ENCODE measurements at places on chromosomes 12 and 14.

GRCh38 chr14:23604675-23605170, 26.1 kb upstream of the JPH4 start:
- DNase-seq: no peak

GRCh38 chr12:34097213-34097612, 74.9 kb downstream of the ALG10 start:
- no peak for DNase-seq

DNA sequence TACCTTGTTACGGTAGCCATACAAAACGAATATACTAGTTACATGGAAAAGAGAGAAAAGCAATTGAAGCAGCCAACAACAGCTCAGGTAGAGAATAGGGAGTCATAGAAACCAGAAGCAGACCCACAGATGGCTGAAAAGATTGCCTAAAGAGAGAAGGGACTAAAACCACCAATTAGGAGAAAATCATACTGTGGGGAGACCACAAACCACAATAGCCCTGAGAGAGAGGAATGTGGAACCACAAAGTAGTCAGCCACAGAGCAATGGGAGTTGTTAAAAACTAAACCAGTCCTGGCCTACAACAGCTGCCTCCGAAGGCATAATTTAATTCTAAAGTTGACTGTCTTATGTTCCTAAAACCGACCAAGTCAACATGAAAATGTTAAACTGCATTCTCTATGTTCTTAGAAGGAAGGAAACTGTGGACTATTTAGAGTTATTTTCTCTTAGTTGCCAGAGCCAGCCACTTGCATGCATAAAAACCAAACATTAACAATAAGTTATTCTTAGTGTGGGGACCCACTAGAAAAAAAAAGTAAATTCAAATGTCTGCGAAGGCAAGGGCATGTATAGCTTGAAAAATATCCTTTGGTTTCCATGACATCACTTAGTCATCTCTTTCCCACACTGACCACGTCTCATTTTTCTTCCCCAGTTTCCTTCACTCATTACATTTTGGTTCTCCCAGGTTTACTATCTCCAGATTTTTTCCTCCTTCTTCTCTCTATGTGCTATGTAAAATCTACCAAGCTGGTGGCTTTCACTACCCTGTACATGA, 398.1 kb downstream of the NOVA1 start:
- DNase-seq: no peak

GRCh38 chr12:87661786-87662377, 367.3 kb downstream of the C12orf50 start:
- no peak for DNase-seq

DNA sequence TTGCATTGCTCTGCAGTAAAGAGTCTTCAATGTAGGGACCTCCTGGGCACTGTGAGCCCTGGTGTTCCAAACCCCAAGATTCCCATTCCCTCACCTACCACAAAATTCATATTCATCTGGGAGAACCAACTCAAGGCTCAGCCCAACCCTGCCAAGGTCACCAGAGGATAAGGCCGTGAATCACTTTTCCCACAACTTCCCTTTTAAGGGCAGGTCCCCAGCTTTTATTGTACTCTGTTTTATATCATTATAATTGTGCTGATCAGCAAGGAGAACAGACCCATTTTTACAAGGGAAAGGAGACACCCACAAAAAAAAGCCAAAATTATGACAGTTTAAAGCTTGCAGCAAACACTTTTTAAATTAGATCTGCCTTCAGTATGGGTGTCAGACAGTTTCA, 363.0 kb upstream of the FKBP4 start:
- DNase-seq: no peak

DNA sequence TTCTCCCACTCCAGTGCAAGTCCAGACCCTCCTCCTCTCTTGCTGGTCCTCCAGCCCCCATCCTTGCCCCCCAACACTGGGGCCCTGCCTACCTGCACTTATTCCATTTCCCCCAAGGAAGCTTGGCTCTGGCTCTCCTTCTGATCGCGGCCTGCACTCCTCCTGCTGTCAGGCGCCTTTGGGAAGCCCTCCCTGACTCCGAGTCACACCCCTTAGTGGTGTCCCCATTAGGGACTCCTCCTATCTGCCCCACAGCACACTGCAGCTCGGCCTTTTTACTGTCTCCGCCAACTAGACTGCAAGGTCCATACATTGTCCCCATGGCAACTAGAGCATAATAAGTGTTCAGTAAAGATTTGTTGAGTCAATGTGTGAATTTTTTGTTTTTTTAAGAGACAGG, 32.9 kb downstream of the FIGNL2 start:
- DNase-seq: no peak

DNA sequence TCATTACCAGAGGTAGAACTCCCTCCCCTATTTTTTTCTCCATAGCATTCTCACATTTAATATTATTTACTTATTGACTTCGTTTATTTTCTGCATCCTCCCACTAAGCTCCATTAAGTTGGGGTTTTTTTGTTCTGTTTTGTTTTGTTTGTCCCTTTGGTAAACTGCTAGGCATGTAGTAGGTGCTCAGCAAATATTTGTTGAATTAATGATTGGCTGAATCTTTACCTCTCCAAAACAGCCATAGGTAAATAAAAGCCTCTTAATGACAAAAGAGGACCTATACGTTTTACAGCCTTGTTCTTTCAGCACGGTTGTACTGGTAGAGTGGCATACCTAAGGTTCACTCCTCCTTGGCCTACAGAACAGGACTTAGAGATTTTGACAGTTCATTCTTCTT, 52.0 kb downstream of the PRORP start:
- no peak for DNase-seq

- no peak for DNase-seq
These were observed 1.2 kb upstream of the MAPKAPK5 start for GRCh38 chr12:111840807-111841206.

DNA sequence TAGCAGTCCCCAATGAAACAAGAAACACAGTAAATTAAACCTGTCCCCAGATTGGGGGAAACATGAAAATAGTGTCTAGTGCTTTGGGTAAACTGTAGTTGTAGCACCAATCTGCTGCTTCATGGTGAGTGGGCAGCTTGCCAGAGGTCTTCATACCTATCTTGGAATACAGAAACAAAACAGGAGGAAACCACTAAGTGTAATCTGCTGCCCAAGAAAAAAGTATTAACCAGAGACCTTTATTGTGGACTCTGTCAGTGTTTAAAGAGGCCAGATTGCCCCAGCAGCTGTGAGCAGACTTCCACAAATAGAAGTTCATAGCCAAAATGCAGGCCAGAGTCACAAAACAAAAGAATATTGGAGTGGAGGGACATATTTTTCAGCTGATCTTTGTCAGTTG, 2.3 kb downstream of the ISCU start:
- no peak for DNase-seq

DNA sequence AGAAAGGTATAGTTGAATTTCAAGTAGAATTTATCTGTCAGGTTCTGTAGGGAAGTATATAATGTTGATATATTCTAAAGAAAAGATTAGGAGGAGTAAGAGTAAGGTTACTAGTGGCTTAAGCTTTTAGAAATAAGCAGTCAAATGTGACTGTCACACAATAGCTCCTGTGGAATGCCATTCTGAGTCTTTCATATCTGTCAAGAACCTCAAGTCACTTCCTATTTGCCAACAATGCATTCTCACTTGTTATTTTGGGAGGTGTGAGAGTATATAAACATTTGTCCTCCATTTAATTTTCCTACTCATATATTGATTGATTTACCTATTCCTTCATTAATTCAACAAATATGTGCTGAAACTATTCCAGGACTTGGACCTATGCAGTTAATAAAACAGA, 11.7 kb downstream of the CLEC9A start:
- no peak for DNase-seq

DNA sequence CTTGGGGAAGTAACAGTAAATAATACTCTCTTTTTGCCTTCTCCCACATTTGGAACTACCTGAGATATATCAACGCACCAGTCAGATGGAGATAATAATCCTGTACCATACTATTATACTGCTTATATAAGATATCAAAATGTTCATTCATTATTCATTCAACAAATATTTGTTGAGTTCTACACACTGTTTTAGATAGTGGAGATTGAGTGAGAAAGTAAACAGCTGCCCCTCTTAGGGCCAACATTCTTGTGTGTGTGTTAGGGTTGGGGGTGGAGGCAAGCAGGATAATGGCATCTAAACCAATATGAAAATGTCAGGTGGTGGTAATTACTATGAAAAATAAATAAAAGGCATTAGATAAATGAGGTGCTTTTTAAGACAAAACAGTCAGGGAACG, 14.0 kb downstream of the MIS18BP1 start:
- DNase-seq: no peak

DNA sequence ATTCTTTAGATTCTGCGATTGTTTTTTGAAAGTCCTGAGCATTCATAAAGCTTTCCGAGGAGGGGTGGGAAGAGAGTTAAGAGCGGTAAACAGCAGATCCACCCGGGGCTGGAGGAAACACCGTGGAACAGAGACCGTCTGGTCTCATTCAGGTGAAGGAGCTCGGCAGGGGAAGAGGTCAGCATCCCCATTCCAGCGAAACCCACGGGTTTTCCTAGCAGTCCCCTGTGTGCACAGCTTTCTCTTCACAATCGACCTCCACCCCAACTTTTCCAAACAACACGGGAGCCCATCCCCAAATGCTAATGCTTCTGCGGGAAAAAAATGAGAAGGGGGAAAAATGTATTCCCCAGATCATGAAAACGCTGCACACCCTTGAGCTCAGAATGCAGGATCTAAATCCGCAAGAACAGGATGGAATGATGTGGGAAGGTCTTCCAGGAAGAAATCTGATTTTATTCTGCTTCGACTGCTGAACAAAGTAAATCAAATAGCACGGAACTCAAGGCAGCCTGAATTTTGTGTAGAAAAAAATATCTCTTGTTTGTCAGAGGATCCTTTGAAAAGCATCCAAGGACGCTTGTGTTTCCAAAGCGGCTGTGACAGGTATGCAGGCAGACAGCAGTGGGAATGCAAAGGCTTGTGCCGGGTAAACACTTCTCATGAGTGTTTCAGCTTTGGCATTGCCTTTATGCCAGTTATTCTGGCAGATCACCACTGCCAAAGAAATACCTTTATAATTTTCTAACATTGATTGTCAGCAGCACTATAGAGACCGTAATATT, 128.8 kb downstream of the NDUFA12 start:
- DNase-seq: no peak

DNA sequence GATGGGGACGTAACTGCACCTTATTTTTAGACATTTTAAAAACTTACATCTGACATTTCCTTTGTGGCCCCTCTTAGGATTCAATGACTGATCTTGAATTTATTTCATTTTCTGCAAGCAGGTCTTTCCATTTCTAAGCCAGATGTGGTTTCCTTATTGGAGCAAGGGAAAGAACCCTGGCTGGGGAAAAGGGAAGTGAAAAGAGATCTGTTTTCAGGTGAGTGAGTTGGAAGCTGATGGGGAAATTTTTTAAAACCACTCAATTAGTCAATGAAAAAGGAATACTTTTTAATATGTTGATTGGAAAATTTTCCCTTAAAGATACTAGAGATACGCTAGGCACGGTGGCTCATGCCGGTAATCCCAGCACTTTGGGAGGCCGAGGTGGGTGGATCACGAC, 2.6 kb downstream of the ZNF140 start:
- DNase-seq: no peak

DNA sequence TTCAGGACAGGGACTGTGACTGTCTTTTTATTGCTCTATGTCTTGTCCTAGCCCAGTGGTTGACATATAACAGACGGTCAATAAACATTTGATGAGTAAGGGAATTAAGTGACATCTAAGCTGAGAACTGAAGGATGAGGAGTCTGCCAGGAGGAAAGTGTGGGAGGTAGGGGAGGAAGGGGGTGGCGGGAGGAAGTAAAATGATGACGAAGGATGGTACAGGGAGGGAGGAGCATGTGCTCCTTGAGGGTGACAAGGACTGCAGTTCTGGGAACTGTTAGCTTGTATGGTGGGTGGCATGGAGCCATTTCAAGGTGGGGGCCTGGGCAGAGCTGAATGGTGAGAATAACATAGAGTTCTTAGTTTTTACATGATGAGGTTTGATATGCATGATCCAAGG, 64.4 kb downstream of the RGS6 start:
- no peak for DNase-seq

- no peak for DNase-seq
These were observed 66.4 kb downstream of the CHST11 start for GRCh38 chr12:104522985-104523722.

DNA sequence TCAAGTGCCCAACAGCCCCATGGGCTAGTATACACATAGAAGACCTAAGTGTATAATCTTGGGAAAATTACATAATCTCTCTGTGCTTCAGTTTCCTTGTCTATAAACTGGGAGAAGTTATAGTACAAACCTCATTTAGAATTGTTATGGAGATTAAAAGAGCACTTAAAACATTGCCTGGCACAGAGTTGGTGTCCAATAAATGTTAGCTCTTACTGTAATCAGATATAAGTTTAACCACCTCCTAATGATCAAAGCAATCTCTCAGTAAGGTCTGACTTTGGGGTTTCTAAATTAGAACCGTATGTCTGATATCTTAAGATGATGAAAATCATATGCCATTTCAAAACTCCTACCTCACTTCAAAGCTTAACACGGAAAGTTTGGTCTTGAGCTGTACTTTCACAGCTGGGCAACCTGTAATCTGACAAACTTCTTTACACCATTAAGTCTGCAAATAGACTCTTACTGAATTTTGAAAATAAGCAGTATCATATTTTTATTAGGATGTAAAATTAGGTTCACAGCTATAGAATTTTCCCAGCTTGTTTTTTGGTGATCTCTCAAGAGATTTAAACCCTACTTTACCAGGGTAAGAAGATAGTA, 58.6 kb upstream of the MYBPC1 start:
- no peak for DNase-seq

DNA sequence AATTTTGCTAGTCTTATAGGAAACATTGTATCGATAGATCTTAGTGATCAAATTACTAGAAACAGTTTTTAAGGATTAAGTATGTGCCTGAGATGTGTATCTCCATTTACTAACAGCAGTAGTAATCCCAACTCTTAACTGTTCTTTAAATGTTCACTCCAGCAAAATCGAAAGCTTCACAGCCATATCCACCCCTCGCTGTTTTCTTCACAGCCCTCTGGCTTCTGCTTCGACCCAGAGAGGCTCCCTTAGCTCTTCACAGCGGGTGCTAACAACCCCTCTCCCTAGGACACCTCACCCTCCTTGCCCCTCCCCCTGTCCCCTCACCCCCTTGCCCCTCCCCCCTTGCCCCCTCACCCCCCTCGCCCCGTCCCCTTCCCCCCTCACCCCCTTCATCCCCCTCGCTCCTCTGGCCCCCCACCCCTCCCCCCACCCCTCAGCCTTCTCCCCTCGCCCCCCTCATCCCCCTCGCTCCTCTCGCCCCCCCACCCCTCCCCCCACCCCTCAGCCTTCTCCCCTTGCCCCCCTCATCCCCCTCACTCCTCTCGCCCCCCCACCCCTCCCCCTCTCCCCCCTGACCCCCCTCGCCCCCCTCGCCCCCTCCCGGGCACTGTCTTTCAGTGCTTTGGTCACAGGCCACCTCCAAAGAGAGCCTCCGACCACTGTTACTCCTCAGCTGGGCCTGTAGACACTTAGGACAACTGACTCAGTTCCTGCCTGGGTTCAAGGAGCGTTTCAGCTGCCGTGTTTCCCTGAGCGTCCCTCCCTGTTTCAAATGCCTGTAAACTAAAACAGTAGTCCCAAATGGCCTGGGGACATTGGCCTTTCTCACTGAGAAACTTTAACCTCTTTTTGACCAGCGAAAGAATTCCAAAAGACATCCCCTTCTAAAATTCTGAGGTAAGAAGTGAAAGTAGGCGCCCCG, 46.0 kb upstream of the DYNC1H1 start:
- DNase-seq: no peak

GRCh38 chr14:35435177-35435576, 30.6 kb upstream of the NFKBIA start:
- no peak for DNase-seq

Data from activated T-helper 9 cell treated with anti-CD3 and anti-CD28 coated beads, Interleukin-2, amount 50 U/mL, for 16 hours (primary cell).